ENCODE measurements at places on chromosomes 5 and 9.

- peak; percentile 11 for DNase-seq
Observed at GRCh38 chr9:35162605-35163315, 951 bp downstream of the UNC13B start.

GRCh38 chr9:37952731-37953130 lies 48.8 kb upstream of the SLC25A51 start:
- no peak for DNase-seq

GRCh38 chr5:449151-449550 lies 6.2 kb downstream of the EXOC3 start:
- no peak for DNase-seq

DNA sequence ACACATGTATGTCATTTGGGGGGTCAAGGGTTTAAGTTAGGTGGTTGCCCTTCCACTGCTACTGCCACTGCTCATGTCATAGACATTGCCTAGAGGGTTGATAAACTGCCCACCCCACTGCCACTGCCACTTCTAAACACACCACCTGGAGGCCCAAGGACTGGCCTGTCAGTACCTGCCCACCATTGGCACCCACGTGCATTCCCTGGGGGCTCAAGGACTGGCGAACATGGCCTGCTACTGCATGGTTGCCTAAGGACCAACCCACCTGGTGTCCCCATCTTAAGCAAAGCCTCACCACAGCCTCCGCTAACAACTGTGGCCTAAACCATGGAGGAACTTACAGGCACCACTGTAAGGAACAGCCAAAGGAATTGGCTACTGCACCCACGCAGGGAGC lies 185.6 kb upstream of the TLX3 start:
- DNase-seq: no peak

DNA sequence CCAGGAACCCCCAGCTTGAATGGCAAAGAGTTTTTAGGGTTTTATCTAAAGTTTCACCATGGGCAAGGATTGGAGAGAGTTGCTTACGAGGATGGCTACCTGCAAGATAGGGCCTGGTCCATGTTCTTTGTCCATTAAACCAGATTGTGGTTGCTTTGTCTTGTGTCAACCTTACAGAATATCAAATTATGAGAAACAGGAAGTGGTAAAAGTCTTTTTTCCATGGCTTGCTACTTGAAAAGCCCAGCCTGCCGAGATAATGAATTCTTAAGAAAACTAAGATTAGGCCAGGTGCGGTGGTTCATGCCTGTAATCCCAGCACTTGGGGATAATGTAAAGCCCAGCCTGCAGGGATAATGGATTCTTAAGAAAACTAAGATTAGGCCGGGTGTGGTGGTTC lies 24.4 kb downstream of the ZNF474 start:
- DNase-seq: no peak

- no peak for DNase-seq
Observed at GRCh38 chr9:109451311-109452025, 46.6 kb downstream of the PTPN3 start.

- DNase-seq: no peak
Observed at GRCh38 chr5:142842994-142843905, 73.1 kb downstream of the ARHGAP26 start.

GRCh38 chr9:81981883-81982282 lies 6.7 kb upstream of the SPATA31D1 start:
- DNase-seq: no peak

GRCh38 chr9:126919193-126919592 lies 4.6 kb downstream of the RALGPS1 start:
- DNase-seq: no peak

DNA sequence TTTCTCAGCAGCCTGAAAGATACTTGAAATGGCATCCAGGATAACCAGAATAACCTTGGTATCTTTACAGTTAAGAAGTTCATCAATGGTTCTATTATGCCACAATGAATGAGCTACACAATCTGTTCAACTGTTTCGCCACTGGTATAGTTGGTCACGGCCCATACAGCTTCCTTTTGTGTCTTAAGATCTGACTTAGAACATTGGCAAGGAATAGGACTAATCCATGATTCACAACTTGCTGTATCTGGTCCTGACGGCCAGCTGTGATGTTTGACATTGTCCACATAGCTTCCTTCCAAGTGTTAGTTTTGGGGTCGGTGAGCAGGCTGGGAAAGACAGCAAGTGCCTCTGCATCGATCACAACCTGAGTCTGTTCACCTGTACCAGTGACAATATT lies 113.3 kb upstream of the RAD23B start:
- no peak for DNase-seq

DNA sequence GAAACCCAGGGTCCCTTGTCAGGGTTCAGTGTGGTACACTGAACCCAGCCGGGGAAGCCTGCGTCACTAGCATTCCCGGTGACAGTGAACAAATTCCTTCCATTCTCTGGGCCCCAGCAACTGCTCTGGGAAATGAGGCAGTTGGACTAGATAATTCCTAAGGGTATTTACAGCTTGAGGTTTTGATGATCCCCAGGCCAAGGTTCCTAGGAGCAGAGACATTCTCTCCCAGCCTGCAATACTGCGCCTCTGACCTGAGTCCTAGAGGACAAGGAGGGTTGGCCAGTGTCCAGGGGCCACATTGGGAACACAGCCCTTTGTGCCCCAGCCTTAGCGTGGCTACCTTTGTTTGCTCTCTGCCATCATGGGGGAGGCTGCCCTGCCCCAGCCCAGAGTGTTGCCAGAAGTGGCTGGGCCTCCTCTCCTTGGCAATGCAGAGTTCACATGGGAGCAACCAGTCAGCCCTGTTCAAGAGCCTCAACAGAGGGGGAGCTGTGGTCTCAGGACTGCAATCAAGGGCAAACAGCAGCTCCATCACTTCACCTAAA lies 178.2 kb downstream of the SEC61B start:
- DNase-seq: no peak

GRCh38 chr5:66324357-66324756 lies 180.3 kb downstream of the SREK1 start:
- DNase-seq: no peak

DNA sequence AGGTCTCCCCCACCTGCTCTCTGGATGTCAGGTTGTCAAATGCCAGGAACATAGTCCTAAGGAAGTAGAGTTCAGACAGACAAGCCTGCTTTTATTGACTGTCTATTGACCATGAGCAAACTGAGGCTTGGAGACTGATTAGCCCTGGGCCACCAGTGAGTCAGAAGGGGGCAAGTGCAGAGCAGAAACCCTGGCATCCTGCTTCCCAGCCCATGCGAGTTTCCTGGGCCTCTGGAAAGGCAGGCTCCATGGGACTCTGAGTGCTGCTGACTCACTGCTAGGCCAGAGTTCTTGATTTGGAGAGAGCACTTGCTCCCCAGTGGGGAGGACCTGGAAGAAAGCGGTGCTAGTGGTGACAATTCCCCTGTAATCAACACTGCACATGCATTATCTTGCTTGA lies 2.8 kb upstream of the HBEGF start:
- DNase-seq: no peak

DNA sequence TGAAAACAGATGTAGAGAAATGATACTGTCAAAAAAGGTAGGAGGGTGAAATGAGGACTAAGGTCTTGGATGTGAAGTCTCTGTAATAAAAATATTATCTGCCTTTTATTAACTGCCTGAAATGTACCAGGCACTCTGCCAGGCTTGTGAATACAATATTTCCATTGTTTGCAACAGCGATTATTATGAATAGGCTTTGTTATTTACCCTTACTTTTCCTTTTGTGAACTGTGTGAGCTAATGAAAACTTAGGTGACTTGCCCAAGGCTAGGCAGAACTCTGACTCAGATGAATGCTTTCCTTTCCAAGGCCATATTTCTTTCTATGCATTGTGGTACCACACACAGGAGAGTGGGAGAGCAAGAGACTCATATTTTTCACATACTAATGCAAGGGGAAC lies 204.1 kb downstream of the CDH12 start:
- DNase-seq: no peak

DNA sequence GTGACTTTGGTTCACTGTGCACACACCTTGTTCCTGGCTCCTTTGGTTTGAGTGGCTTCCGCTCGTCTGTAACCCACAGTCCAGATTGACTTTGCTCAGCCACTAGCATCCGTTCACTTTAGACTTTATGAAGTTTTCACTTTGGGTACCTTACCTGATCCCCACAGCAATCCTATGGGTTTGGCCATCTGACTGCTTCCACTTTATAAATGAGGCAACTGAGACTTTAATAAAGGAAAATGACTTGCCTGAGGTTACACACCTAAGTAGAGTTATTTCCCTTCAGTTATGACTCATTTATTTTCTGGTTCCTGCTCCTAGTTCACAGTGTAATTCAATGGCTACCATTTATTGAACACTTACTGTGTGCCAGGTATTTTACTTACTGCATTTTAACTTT lies 94.2 kb upstream of the SAP30L start:
- no peak for DNase-seq

DNA sequence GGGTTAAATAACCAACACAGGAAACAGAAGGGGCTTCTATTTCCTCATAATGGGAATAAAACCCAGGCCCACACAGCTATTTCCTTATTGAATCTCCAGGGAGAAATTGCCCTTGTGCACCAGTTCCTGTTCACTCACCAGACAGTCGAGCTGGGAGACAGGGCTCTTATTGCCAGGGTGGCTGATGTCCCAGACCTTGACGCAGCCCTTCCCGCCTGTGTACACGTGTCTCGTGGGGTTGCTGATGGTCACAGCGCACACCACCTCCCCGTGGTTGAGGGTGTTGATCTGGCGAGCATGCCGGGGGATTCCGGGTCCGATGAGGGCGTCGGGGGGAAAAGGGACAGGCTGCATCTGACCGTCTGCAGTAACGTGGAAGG lies 96.5 kb downstream of the TLE1 start:
- DNase-seq: peak; percentile 46

DNA sequence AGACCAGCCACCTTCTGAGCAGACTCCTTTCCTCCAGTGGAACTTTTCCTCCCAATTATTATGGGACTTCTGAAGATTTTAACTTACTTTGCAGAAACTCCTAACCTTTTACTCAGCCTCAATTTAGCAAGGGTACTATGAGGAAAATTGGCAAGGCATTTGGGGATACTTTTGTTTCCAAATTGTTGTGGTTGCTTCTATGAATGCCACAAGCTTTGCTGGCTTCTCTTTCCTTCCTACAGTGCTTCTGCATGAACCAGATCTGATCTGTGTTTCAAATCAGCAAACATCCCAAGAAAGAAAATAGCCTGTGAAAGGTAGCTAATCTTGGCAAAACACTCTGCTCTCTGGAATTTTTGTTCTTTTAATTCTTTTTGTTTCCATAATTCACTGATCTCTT lies 57.3 kb upstream of the TAF11L2 start:
- no peak for DNase-seq

- no peak for DNase-seq
Observed at GRCh38 chr9:122286764-122287163, 22.1 kb downstream of the MRRF start.

GRCh38 chr9:101254733-101255433 lies 129.9 kb downstream of the BAAT start:
- no peak for DNase-seq

GRCh38 chr5:55750063-55750462 lies 12.2 kb downstream of the DDX4 start:
- DNase-seq: no peak

DNA sequence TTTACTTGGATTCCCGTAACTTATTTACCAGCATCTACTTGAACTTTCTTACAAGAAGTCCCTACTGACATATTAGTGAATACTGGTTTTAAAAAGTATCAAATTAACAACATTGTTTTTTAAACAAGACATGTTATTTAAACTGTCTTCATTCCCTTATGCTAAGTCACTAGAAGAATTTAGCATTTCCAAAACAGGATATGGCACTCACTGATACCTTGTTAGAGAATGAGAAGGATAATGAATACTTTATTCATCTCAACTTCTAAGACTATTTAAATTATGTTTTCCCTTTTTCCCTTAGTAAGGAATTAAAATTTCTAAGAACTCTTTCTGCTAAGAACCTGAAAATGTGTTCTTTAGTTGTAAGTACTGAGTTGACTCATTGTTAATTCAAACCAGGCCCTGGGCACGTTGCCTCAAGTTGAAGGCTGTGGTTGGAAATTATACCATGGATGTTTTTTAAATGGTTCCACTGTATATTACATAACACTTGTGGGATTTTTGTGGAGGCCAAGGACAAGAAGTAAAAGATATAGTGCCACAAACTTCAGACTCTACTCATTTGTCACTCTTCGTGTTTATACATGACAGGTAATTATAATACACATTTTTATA lies 219.0 kb upstream of the EDIL3 start:
- no peak for DNase-seq

DNA sequence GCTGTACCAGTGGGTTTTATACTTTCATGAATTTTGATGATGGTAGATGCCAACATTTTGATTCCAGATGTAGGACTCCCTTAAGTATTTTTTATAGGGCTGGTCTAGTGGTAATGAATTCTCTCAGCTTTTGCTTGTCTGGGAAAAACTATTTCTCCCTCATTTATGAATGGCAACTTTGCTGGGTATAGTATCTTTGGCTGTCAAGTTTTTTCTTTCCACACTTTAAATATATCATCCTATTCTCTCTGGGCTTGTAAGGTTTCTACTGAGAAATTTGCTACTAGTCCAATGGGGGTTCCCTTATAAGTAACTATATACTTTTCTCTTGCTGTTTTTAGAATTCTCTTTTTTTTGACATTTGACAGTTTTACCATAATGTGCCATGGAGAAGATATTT lies 629.3 kb downstream of the NR2F1-AS1 start:
- no peak for DNase-seq

Data from inflammatory macrophage treated with lipopolysaccharide for 4 hours (primary cell).